ENCODE measurements at places on chromosomes 6 and 20.

DNA sequence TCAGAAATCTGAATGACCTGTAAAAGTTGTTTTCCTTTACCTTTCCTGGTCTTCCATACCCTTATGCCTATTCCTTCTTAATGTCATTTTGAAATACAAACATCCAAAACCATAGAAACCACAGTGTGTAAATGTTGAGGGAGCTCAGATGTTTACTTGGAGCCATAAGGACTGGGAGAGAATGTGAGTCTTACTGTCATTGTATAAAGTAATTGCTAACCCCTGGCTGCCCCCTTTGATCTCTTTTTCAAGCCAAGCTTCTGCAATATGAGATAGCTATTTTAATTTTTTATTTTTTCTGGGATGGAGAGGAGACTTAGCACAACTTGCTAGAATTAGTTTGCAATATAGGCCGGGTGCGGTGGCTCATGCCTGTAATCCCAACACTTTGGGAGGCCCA lies 124.4 kb upstream of the AKIRIN2 start:
- DNase-seq, result no peak

GRCh38 chr6:6557504-6557839 lies 31.0 kb upstream of the LY86 start:
- no peak for DNase-seq

- DNase-seq, result no peak
Observed at GRCh38 chr20:57122536-57123489, 143.6 kb downstream of the BMP7 start.

GRCh38 chr6:40287296-40287850 lies 299.8 kb downstream of the LRFN2 start:
- DNase-seq, result no peak

DNA sequence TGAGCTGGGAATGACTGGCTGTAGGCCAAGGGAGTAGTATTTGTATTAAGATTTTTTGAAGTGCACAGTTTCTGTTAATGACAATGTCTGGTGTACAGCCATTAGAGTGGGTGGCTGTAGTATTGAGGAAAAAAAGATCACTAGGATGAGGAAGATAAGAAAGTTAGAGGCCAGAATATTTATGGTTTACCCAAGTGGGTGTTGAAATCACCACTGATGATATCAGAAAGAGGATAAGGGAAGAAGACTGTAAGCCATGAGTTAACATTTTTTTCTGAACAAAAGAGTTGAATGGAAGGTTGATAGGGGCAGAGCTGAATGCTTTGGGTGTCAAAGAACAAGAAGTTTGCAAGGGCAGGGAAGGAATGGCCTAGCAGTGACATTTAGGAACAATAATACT lies 104.7 kb downstream of the PRDM13 start:
- no peak for DNase-seq

- no peak for DNase-seq
Observed at GRCh38 chr6:44415449-44415848, 27.9 kb downstream of the CDC5L start.

- DNase-seq, result no peak
Observed at GRCh38 chr20:48409055-48409615, 418.7 kb downstream of the PREX1 start.

GRCh38 chr6:150312395-150312794 lies 56.4 kb upstream of the IYD start:
- no peak for DNase-seq

- no peak for DNase-seq
Observed at GRCh38 chr20:58428364-58428763, 39.3 kb downstream of the VAPB start.

DNA sequence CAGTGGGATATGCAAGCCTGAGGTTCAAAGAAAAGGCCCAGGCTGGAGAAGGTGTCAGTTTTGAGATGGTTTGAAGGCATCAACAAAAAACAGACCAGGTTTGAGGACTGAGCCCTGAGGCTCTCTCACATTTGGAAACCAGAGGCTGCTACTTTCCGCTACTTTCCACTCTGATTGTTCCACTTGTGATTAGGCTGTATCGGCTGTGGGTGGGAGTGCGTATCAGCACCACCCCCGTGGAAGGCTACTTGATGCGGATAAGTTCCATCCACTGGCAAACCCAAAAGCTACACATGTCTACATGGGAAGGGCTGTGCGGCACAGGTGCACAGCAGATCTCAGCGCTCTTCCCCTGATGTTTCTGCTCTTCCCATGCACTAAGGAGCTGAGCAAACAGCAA lies 198.7 kb downstream of the GMPR start:
- no peak for DNase-seq

GRCh38 chr20:16474363-16474762 lies 98.9 kb downstream of the KIF16B start:
- peak; percentile 7 for DNase-seq

GRCh38 chr6:124539096-124539495 lies 423.1 kb upstream of the RNF217 start:
- DNase-seq, result peak; percentile 71

GRCh38 chr6:54238396-54238795 lies 69.8 kb upstream of the TINAG start:
- no peak for DNase-seq

DNA sequence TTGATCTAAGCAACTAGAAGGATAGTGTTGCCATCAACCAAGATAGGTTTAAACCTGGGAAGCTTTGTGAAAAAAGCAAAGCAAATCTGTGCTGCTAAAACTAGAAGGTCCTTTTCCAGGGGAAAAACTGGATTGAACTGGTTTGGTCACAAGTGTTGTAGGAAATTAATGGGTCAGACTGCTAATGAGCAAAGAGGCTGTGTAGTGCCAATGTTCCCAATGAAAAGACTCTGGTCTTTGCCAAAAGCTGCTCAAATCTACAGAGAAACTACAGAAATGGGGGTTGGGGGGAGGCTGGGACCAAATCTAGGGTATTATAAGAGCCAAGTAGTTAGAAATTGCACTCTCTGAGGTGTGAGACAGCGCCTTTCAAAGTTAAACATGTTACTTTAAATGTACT lies 85.0 kb downstream of the PLCG1 start:
- no peak for DNase-seq

DNA sequence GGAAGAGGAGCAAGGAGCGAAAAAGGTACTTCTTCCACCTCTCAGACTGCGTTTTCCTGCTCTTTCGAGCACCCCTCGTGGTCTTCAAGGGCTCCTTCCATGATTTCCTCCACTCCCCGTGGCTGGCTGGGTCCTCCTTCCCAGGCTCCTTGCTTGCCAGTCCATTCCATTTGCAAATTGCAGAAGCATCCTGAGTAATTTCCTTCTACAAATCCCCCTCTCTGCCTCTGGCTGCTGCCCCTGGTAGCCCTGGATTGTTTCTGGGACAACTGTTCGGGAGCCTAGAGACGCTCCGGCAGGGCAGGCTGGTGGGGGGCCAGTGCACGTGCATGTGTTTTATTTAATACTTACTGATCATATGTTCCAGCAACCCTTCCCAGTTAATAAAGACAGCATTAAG lies 173.1 kb downstream of the ZMYND8 start:
- no peak for DNase-seq

GRCh38 chr6:131368198-131368911 lies 204.7 kb upstream of the ARG1 start:
- no peak for DNase-seq

- no peak for DNase-seq
Observed at GRCh38 chr6:33698494-33698893, 13.0 kb downstream of the UQCC2 start.

DNA sequence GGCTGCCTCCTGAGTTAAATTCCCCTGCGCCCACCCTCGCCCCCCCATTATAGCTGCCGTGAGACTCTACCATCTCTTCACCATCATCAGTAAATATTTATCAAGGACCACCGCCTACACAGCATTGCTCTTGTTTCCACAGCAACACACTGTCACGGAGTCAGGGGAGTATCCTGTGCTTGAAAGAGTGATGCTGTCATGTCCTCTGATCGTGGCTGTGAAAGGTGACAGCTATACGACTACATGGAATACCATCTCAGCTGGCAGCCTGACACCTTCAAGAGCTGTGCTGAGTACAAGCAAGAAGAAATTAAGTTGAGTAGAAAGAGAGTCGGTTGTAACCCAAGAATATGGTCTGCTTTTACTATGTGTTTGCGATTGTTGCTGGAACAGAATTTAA lies 3.4 kb downstream of the PTPRT start:
- DNase-seq, result no peak

- DNase-seq, result no peak
Observed at GRCh38 chr20:8509809-8510208, 377.7 kb downstream of the PLCB1 start.

- no peak for DNase-seq
Observed at GRCh38 chr6:143206550-143206949, 145.9 kb downstream of the AIG1 start.

GRCh38 chr6:15020119-15020770 lies 225.6 kb upstream of the JARID2 start:
- no peak for DNase-seq

DNA sequence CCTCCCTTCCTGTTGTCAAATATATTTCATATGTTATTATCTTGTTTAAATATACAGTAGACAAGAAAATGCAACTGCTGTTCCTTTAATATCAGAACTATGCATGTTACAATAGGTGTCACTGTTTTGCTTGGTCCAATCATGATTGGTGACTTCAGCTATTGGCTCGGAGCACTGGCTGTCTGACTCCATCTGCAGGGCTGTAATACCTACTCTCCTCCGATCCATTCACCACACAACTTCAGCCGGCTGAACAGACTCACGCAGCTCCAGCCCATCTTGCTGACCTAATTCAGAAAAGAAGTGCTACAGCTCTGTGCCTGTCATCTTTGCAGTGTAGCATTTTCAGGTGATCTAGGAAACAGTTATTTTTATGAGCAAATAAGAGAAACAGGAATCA lies at the start of gene BTBD3:
BTBD3 (plus strand) TSS at position 231 of the 400 bp plus-strand sequence. CDS start 383 bp downstream, outside the sequence.
- no peak for DNase-seq

GRCh38 chr6:168358842-168359420 lies 39.4 kb upstream of the DACT2 start:
- no peak for DNase-seq

GRCh38 chr6:134162932-134163331 lies 110.5 kb upstream of the SLC2A12 start:
- no peak for DNase-seq

- no peak for DNase-seq
Observed at GRCh38 chr6:53598265-53598907, 53.5 kb upstream of the GCLC start.
